NCI-H2107 (cell line): ENCODE measurements at places on chromosomes 4 and X.
A peak's percentile ranks its signal among the peaks of the same experiment; 100 is the strongest.

GRCh38 chr4:89212666-89213381 lies 94.8 kb downstream of the GPRIN3 start:
- no peak for DNase-seq

GRCh38 chrX:70554081-70554480 lies 109.4 kb downstream of the DLG3 start:
- DNase-seq = no peak

GRCh38 chr4:142493255-142494110 lies 352.6 kb downstream of the INPP4B start:
- DNase-seq = no peak

DNA sequence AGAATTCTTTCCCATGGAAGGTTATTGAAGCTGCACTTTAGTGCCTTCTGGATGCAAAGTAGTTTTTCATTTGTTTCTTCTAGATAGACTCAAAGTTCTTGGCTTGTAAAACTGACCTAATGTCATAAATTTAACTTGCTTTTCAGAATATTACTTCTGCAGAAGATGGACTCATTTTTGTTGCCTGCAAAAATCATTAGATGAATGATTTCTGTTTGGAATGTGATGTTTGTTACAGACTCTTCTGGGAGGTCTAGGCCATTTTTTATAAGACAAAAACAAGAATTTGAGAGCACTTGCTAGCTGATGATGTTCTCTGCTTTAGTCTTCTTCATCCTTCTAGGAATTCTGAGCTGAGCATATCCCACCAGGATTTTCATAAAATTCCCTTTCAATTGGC lies 308.6 kb upstream of the GIMD1 start:
- DNase-seq = no peak

- peak; percentile 5 for DNase-seq
Observed at GRCh38 chrX:103248553-103248952, 6.4 kb downstream of the TCEAL8 start.

- no peak for DNase-seq
Observed at GRCh38 chr4:125719987-125720386, 405.2 kb downstream of the FAT4 start.

GRCh38 chr4:145341381-145341780 lies 140.3 kb upstream of the SMAD1 start:
- no peak for DNase-seq

DNA sequence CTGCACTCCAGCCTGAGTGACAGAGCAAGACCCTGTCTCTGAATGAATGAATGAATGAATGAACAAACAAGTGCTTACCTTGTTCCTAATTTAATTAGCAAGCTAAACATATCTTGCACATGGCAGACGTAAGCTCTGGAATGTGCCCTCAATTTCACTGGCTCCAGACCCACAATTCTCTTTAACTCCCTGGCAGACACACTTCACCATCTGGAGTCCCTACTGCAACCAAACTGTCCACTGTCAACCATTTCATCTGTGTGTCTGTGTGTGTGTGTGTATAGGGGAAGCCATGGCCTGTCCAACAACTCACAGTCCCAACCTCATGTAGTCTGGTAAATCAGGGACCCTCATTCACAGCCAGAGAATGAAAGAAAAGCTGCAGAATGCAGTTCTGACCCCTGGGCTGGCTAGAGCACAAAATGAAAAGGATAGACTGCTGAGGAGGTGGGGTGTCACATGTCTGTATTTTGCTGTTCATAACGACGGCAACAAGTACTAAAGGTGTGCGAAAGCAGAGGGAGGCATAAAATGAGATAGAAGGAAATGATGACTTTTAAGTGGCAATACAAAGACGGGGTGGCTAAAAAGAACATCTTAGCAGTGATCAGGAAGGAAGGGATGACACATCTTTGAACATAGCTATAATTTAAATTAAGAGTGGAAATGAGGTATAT lies 114.1 kb downstream of the TSPAN5 start:
- DNase-seq = no peak

GRCh38 chrX:153956044-153956907 lies 11.8 kb upstream of the RENBP start:
- DNase-seq = no peak

DNA sequence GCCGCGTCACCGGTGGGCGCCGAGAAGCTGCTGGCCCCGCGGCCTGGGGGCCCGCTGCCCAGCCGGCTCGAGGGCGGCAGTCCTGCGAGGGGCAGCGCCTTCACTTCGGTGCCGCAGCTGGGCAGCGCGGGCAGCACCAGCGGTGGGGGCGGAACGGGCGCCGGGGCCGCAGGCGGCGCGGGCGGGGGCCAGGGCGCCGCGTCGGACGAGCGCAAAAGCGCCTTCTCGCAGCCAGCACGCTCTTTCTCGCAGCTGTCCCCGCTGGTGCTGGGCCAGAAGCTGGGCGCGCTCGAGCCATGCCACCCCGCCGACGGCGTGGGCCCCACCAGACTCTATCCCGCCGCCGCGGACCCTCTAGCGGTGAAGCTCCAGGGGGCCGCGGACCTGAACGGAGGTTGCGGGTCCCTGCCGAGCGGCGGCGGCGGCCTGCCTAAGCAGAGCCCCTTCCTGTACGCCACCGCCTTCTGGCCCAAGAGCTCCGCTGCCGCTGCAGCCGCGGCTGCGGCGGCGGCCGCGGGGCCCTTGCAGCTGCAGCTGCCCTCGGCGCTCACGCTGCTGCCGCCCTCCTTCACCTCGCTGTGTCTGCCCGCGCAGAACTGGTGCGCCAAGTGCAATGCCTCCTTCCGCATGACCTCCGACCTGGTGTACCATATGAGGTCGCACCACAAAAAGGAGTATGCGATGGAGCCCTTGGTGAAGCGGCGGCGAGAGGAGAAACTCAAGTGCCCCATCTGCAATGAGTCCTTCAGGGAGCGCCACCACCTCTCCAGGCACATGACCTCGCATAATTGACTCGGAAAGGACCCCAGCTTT lies 5.6 kb downstream of the PRDM8 start:
- no peak for DNase-seq

GRCh38 chr4:147123146-147123545 lies 177.5 kb upstream of the TTC29 start:
- DNase-seq = no peak

DNA sequence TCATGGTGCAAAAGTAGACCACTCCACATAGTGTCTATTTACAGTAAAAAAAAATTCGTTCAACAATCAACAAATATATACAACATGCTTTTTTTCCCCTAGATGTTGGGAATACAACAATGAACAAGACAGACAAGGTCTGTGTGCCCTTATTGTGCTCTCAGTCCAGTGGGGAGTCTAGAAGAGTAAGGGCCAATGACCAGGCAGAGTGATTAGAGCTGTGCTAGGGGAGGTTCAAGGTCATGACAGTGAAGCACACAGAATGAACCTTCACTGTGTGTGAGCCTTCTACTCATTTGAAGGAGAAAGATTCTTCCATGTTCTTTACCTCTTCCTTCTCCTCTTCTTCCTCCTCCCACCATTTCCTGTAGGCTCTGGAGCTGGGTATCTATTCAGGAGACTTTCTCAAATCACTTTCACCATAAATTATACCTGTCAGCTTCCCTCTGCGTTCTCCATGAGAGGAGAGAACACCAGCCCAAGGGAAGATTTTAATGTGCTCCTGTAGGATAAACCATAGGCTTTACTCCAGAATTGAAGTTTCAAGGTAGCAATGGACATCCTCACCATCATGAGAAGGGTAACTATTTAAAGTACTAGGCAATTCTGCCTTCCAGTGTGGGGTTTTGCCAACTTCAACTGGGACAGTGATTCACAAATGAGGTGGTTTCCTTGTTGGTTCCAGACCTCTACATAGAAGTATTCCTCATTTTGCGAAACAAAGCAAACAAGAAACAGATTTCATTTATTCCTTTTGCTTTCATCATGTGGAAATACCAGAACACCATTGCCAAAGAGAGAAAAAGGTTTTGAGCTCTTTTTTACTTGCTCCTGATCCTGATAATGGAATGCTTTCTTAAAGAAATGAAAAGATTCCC lies 246.9 kb upstream of the GPC4 start:
- no peak for DNase-seq

DNA sequence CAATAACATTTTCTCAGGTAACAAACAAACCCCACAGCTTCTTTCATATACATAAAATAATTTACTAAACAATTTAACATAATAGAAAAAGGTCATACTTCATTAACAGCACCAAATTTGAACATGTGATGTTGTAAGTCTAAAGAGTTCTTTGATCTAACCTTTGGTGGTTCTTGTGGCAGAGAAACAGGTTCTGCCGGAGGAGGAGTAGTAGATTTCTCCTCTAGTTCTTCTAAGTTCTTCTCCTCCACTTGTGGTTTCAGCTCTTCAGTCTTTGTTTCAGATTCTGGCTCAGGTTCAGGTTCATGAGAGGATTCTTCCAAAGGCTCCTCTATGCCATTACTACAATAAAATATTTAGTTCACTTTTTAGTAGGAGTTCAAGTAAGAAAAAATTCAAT lies 18.3 kb downstream of the G3BP2 start:
- DNase-seq = no peak

GRCh38 chrX:21487832-21488231 lies 113.6 kb downstream of the CNKSR2 start:
- DNase-seq = peak; percentile 58

DNA sequence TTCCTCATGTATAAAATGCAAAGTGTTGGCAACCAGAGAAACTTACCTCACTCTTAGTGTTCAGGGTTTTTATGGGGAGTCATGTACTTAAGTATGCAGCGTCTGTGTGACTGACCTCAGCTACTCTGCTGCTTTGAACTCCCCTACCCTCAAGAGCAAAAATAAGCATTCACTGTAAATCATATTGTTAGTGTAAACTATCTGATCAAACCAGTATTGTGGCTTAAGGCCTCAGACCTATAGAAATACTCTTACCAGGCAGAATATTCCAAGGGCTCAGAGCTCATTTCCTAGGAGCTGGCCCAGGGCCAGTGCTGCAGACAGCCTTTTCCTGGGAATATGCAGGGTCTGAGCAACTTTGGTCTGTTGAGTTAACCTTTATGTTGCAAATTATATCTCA lies 453.1 kb downstream of the CCSER1 start:
- no peak for DNase-seq

DNA sequence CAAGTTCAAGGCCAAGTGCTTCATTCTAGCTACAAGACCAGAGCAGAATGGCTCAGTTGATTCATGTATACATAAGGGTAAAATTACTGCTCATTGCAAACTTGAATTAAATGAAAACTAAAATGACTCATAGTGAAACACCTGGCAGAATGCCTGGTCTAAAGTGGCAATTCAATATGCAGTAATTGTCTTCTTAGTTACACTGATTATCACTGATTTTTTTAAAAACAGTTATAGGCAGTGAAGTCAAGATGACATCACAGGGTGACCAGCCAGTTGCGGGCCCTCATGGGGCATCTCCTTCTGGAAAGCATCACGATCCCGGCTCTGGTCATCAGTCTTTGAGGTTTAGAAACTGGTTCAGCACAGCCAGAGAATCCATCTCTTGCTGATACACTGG lies 154.2 kb downstream of the RAB28 start:
- DNase-seq = no peak

GRCh38 chr4:13957871-13958270 lies 330.3 kb upstream of the BOD1L1 start:
- DNase-seq = no peak

- no peak for DNase-seq
Observed at GRCh38 chr4:138521809-138522208, 279.7 kb upstream of the SLC7A11 start.

DNA sequence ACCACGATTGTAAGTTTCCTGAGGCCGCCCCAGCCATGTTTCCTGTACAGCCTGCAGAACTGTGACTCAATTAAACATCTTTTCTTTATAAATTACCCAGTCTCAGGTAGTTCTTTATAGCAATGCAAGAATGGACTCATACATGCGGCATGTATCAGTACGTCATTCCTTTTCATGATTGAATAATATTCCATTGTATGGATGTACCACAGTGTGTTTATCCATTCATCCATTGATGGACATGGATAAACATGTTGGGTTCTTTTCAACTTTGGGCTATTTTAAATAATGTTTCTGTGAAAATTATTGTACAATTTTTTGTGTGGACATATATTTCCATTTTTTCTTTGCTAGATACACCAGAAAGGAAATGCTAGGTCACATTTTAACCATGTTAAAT lies 99.2 kb upstream of the IGSF1 start:
- DNase-seq = no peak

- no peak for DNase-seq
Observed at GRCh38 chr4:152156442-152156841, 379.4 kb downstream of the FBXW7 start.

DNA sequence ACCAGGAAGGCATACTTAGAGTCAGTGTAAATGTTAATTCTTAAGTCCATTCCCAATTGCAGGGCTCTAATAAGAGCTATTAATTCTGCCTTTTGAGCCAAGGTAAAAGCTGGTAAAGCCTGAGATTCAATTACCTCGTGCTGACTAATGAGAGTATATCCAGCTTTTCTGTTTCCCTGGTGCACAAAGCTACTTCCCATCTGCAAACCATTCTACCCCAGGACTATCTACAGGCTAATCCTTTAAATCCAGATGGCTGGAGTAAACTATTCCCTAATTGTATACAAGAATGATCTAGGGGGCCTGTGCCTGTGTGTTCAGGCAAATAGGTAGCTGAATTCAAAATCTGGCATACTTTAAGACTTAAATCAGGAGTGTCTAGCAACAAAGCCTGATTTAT lies 365.0 kb downstream of the GPM6A start:
- DNase-seq = no peak

DNA sequence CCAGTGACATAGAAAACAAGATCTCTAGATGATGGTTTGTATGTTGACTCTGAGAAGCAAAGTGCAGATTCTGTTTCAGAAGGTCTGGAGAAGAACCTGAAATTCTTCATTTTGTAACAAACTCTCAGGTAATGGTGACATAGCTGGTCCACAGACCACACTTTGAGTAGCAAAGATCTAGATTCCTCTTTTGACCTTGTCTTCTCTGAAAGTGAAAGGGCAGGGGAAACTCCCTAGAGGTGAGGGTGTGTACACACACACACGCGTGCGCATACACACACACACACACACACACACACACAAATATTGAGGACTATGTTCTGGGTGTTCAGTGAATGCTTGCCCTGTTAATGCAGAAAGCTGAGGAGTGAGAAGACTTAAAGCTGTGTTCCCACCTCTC lies 110.1 kb downstream of the NHSL2 start:
- no peak for DNase-seq

GRCh38 chrX:50707955-50708699 lies 105.9 kb downstream of the SHROOM4 start:
- no peak for DNase-seq

DNA sequence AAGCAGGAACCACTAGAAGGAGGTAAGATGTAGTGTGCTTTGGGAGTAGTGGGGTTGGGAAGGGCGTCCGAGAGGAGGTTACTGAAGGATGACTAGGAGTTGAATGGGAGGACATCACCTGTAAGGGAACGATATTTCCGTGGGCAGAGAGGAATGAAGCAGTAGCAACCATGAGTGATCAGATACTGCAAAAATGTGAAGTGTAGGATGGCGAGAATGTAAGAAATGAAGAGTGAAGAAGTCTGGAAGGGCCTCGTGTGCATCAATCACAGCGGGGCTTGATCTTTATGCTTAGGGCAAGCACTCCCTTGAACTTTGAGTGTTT lies 594 bp downstream of the MSMO1 start:
- DNase-seq = no peak

GRCh38 chr4:68183417-68183816 lies 53.7 kb upstream of the TMPRSS11F start:
- no peak for DNase-seq

- DNase-seq = no peak
Observed at GRCh38 chr4:145279122-145279960, 99.0 kb upstream of the OTUD4 start.

- peak; percentile 4 for DNase-seq
Observed at GRCh38 chr4:42655921-42656678, 805 bp downstream of the ATP8A1 start.
